ENCODE measurements at places on chromosomes 5 and 9.

DNA sequence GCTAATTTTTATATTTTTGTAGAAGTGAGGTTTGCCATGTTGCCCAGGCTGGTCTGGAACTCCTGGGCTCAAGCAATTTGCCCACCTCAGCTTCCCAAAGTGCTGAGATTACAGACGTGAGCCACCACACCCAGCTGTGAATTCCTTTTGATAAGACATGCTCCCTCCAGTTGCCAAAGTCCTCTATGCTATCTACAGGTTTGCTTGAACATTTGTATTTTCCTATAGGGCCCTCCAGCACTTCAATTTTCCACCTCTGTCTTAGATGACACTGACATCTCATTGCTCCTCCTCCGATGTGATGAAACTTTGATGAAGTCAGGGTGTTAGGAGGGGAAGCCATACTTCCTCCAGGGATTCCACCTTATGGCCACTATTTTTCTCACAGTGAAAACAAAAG, 25.2 kb upstream of the CTSV start:
- H3K27me3 ChIP-seq: no peaks in the 10 kb centered on the region
- no peak overlapping the region for H3K4me3 ChIP-seq
- H3K27ac ChIP-seq: no peak overlapping the region
- no peaks in the 10 kb centered on the region for H3K36me3 ChIP-seq
- H3K4me1 ChIP-seq: no peaks in the 10 kb centered on the region
- no peak for DNase-seq

DNA sequence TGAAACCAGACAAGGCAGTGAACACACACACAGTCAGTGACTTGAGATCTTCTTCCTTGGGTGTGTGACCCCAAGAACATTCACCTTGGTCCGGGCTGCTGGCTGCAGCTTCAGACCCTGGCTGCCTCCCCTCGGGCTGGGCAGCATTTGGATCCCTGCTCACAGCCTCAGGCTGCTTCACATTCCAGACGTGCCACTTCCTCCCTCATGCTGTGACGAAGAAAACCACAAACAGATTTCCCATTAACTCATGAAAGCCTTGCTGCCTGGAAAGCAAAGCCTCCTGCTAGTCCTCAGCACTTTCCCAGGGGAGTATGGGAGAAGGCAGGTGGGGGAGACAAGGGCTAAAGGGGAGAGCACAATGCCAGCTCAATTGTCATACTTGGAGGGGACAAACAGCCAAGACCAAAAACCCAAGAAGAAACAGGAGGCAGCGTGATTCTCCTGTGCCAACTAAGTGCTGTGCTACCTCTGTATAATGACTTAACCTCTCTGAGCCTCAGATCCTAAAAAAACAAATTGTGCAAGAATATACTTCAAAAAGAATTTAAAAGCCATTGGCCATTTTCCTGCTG, 594.6 kb upstream of the BRINP1 start:
- no peaks in the 10 kb centered on the region for H3K36me3 ChIP-seq
- no peak overlapping the region for H3K27ac ChIP-seq
- H3K4me1 ChIP-seq: peaks cover 18% of the 10 kb centered on the region
- H3K4me3 ChIP-seq: no peak overlapping the region
- no peaks in the 10 kb centered on the region for H3K27me3 ChIP-seq

DNA sequence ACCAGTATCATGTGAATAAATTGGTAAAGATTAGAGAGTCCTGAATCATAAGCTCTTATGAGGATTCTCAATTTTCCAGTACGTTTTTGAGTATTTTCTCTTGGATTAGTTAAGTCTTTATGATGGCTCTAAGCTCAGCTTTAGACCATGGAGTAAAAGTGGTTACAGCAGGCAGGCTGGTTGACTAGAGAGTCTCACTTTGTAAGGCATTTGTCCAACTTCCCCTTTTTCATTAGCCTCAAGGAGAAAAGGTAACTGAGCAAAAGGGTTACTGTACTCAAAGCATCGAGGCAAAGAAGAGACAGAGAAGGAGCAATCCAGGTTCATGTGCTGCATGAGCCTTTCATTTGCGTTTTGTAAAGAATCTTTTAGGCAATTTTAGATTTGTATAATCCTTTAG, 8.5 kb downstream of the NOP16 start:
- DNase-seq: no peak
- peaks cover 38% of the 10 kb centered on the region for H3K36me3 ChIP-seq
- H3K27me3 ChIP-seq: no peaks in the 10 kb centered on the region
- no peak overlapping the region for H3K27ac ChIP-seq
- no peaks in the 10 kb centered on the region for H3K4me1 ChIP-seq

DNA sequence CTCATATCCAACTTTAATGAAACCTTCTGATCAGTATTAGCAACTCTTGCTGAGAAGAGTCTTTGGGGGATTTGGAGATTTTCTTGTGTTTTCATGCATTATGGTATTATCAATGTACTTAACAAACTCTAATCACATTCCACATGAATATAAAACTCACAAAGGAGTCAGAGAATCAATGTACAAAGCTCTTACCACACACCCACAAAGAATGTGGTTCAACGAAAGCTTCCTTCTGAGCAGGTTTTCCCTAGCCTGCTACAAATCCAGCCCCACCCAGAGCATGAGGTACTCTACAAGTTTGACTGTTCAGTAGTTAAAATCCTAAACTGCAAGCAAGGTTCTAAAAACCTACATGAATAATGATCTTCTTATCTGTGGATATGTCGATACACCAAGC, 210.1 kb downstream of the TARS1 start:
- no peak overlapping the region for H3K27ac ChIP-seq
- H3K27me3 ChIP-seq: no peaks in the 10 kb centered on the region
- DNase-seq: no peak
- H3K36me3 ChIP-seq: peaks cover 14% of the 10 kb centered on the region
- H3K4me1 ChIP-seq: no peaks in the 10 kb centered on the region

DNA sequence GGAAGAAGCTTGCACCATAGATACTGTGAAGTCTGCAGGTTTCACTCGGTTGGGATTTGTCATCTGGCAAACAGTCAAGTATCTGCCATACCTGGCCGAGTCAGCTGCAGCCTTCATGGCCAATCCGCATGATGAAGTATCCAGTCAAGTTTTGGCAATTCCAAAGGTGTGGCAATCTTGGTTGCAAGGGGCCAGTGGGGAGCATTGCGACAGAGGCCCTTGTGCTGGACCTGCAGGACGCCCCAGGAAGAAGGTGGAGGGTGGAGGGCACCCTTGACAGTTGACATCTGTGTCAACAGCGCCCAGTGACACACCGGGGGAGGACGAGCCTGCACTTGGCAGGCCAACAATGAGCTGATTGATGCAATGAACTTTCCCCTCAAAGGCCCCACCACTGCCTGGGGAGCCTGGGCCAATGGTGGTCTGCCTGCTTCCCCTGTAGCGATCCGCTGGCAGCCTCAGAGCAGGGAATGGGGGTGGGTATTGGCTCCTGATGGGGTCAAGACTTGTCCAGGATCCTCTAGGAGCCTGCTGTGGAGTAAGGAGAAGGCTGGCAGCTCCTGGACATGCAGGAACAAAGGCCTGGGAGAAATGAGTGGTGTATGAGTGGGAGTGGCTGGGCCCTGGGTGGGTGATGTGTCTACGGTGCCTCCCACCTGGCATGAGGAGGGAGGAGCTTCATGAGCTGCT, 122.8 kb upstream of the PITX1 start:
- no peak overlapping the region for H3K4me3 ChIP-seq
- H3K27ac ChIP-seq: no peak overlapping the region
- no peak for DNase-seq
- no peaks in the 10 kb centered on the region for H3K27me3 ChIP-seq

GRCh38 chr5:109080896-109081295, 328.9 kb downstream of the PJA2 start:
- H3K36me3 ChIP-seq: no peaks in the 10 kb centered on the region
- no peak for DNase-seq
- peaks cover 13% of the 10 kb centered on the region for H3K4me1 ChIP-seq
- H3K27ac ChIP-seq: no peak overlapping the region

DNA sequence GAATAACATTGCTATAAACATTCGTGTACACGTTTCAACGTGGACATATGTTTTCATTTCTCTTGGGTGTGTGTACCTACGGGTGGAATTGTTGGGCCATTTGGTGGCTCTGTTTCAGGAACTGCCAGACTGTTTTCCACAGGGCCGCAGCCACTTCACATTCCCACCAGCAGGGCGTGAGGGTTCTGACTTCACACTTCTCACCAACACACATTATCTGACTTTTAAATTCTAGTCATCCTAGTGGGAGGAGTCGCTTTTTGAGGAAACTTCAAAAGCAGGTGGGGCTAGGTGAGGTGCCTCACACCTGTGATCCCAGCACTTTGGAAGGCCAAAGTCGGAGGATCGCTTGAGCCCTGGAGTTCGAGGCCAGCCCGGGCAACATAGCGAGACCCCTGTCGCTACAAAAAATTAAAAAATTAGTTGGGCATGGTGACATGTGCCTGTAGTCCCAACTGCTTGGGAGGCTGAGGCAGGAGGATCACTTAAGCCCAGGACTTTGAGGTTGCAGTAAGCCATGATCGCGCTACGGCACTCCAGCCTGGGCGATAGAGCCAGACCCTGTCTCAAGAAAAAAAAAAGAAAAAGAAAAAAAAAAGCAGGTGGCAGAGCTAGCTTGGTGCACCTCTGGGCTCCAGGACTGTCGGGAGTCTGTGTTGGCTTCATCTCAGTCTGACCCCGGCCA, 28.5 kb downstream of the TSPAN17 start:
- no peaks in the 10 kb centered on the region for H3K36me3 ChIP-seq
- no peak overlapping the region for H3K4me3 ChIP-seq
- H3K27ac ChIP-seq: no peak overlapping the region
- no peaks in the 10 kb centered on the region for H3K4me1 ChIP-seq

GRCh38 chr5:42668254-42668653, 88.4 kb upstream of the CCDC152 start:
- H3K27me3 ChIP-seq: no peaks in the 10 kb centered on the region
- no peak for DNase-seq
- no peaks in the 10 kb centered on the region for H3K4me1 ChIP-seq
- no peak overlapping the region for H3K4me3 ChIP-seq
- no peaks in the 10 kb centered on the region for H3K36me3 ChIP-seq
- no peak overlapping the region for H3K27ac ChIP-seq

DNA sequence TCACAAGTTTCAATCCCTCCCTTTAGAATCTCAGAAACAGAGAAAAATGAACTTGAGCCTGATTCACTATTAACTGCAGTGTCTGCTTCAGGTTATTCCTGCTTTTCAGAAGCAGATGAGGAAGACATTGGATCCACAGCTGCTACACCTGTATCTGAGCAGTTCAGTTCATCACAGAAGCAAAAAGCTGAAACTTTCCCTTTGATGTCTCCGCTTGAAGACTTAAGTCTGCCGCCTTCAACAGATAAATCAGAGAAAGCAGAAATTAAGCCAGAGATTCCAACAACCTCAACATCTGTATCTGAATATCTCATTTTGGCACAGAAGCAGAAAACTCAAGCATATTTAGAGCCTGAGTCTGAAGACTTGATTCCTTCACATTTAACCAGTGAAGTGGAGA, 42.1 kb downstream of the CMYA5 start:
- no peak overlapping the region for H3K4me3 ChIP-seq
- H3K27ac ChIP-seq: no peak overlapping the region
- H3K4me1 ChIP-seq: no peaks in the 10 kb centered on the region
- no peak for DNase-seq
- no peaks in the 10 kb centered on the region for H3K27me3 ChIP-seq

GRCh38 chr5:173812811-173813550, 75.2 kb upstream of the CPEB4 start:
- no peaks in the 10 kb centered on the region for H3K27me3 ChIP-seq
- H3K4me3 ChIP-seq: no peak overlapping the region
- no peak overlapping the region for H3K27ac ChIP-seq
- DNase-seq: no peak

GRCh38 chr9:127021664-127022363, 100.6 kb downstream of the ANGPTL2 start:
- no peaks in the 10 kb centered on the region for H3K27me3 ChIP-seq
- peak; percentile 95 for DNase-seq
- peaks cover 7% of the 10 kb centered on the region for H3K4me1 ChIP-seq
- no peak overlapping the region for H3K4me3 ChIP-seq
- no peaks in the 10 kb centered on the region for H3K36me3 ChIP-seq

- no peak overlapping the region for H3K4me3 ChIP-seq
- no peaks in the 10 kb centered on the region for H3K36me3 ChIP-seq
- H3K27me3 ChIP-seq: no peaks in the 10 kb centered on the region
- no peak overlapping the region for H3K27ac ChIP-seq
Measured at GRCh38 chr9:72600671-72601070, 79.3 kb downstream of the TMC1 start.

- no peak overlapping the region for H3K4me3 ChIP-seq
- H3K27ac ChIP-seq: peak overlapping the region; percentile 22
- H3K27me3 ChIP-seq: no peaks in the 10 kb centered on the region
- no peaks in the 10 kb centered on the region for H3K36me3 ChIP-seq
- no peak for DNase-seq
Measured at GRCh38 chr9:89732939-89733324, 128.1 kb downstream of the GADD45G start.

- peaks cover 19% of the 10 kb centered on the region for H3K4me1 ChIP-seq
- no peaks in the 10 kb centered on the region for H3K27me3 ChIP-seq
- H3K36me3 ChIP-seq: no peaks in the 10 kb centered on the region
Measured at GRCh38 chr9:16412740-16413139, 457.7 kb downstream of the BNC2 start.

DNA sequence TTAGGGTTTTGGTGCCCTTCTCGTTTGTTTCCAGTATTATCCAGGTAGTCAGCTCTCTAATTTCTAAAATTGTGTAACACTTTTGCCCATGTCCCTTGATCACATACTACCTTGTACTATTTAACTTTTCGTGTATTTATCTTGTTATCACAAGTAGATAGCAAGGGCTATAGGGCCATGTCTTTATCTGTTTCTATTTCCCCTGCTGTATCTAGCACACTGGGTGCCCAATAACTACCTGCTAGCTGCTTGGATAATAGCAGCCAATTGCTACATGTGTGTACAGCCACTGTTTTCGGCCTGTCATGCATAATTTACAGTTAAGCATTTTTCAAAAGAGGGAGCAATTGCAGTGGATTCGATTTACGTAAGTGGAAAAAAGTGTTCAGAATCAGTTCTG, 64.8 kb upstream of the TNFAIP8 start:
- peaks cover 56% of the 10 kb centered on the region for H3K4me1 ChIP-seq
- no peak overlapping the region for H3K4me3 ChIP-seq
- no peaks in the 10 kb centered on the region for H3K36me3 ChIP-seq
- no peaks in the 10 kb centered on the region for H3K27me3 ChIP-seq

GRCh38 chr5:170075696-170076095, 30.0 kb upstream of the FOXI1 start:
- H3K4me3 ChIP-seq: no peak overlapping the region
- no peaks in the 10 kb centered on the region for H3K27me3 ChIP-seq
- H3K36me3 ChIP-seq: peaks cover 19% of the 10 kb centered on the region
- no peaks in the 10 kb centered on the region for H3K4me1 ChIP-seq

GRCh38 chr9:14361074-14361473, 47.1 kb upstream of the NFIB start:
- H3K4me3 ChIP-seq: no peak overlapping the region
- no peaks in the 10 kb centered on the region for H3K4me1 ChIP-seq
- no peak for DNase-seq
- H3K36me3 ChIP-seq: no peaks in the 10 kb centered on the region
- H3K27ac ChIP-seq: no peak overlapping the region

GRCh38 chr5:60260658-60261057, 367.1 kb upstream of the PDE4D start:
- no peaks in the 10 kb centered on the region for H3K27me3 ChIP-seq
- H3K4me3 ChIP-seq: no peak overlapping the region
- no peaks in the 10 kb centered on the region for H3K4me1 ChIP-seq

Data from stomach (tissue), 19 donors.